Activated CD4-positive, alpha-beta T cell treated with anti-CD3 and anti-CD28 coated beads, Interleukin-2, amount 50 U/mL, for 16 hours (primary cell): ENCODE measurements at places on chromosomes 16 and 17.

- no peak for DNase-seq
Measured at GRCh38 chr16:17131351-17131750, 339.4 kb downstream of the XYLT1 start.

GRCh38 chr16:65698791-65699321 is 577.0 kb upstream of the CDH11 start:
- no peak for DNase-seq

- DNase-seq = no peak
Measured at GRCh38 chr17:38877130-38877851, 7.4 kb downstream of the LASP1 start.

DNA sequence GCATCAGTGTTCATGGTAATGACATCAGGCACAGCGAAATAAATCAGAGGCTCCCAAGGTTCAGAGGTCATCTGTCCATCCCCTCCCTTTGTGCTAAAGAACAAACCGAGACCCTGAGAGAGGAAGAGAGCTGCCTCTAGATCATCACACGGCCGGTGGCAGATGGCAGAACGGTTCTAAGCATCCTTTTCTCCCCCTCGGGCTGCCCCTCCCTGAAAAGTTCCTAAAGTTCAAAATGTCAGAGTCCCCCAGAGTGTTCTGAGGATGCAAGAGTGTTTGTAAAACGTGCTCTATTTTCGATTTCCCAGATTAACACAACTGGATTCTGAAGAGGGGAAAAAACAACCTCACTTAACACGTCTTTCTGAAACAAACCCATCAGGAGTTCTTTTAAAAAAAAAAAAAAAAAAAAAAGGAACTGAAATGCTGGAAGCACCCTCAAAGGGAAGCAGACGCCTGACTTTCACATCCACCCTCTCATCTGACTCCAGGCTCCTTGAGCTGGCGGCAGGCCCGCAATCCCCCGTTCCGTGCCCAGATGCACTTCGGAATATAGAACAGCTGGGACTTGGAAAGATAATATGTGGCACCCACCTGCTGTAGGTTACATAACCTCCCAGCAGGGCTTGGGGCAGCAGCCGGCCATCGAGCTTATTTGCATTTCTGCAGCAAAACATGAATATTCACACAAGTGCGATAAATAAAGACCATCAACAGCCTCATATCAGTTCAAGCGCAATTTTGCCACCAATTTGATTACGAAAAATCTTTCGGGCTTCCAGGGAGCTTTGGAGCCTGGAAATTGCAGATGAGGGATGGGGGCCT is 115.5 kb upstream of the SMURF2 start:
- no peak for DNase-seq

GRCh38 chr17:73534209-73534909 is 109.9 kb downstream of the SDK2 start:
- DNase-seq = no peak

- no peak for DNase-seq
Measured at GRCh38 chr17:77698903-77699623, 259.4 kb upstream of the TNRC6C start.

- DNase-seq = no peak
Measured at GRCh38 chr16:15616475-15617165, 26.3 kb downstream of the MARF1 start.

- no peak for DNase-seq
Measured at GRCh38 chr16:23254338-23254737, 47.8 kb upstream of the SCNN1B start.

- no peak for DNase-seq
Measured at GRCh38 chr17:8623591-8623990, 6.9 kb downstream of the MYH10 start.

GRCh38 chr17:57735707-57736106 is 9.4 kb downstream of the CCDC182 start:
- no peak for DNase-seq

GRCh38 chr16:87189426-87189825 is 127.8 kb downstream of the C16orf95 start:
- DNase-seq = no peak

DNA sequence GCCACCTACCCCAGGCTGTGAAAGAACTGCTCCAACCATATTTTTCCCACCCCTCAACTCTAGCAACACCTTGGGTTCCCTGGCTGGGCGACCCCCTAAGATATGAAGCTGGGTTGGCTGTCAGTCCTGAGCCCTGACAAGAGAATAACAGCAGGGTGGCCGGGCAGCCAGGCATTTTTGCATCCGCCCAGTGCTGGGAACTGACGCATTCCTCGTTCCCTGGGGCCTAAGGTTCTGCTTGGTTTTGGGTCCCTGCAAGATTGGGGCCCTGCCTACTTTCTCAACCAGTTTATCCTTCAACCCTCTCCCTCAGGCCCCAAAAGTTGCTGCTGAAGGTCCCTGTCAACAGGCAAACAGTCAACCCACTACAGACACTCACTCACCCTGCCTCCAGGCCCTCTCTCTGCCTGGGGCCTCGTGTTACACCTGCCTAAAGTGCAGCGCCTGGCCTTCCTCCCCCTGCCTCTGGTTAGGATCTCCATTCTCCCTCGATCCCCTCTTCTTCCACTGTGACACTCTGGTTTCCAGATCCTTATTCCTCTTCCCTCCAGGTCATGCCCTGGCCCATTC is 151.5 kb downstream of the STX8 start:
- no peak for DNase-seq

DNA sequence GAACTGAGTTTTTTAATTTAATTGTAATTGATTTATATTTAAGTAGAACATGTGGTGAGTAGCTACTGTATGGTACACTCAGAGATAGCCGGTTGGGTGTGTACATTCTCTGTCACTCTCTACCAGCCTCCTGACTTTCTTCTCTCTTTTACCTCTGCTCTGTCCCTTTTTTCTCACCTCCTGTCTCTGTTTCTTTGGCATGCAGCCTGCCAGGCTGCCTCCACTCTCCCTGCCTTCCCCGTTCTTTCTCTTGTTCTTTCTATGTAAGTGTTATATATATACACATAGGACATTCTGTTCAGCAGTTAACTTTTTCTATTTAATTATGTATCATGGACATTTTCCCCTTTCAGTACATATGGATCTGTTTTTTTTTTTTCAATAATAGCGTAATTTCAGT is 50.8 kb downstream of the MRTFB start:
- no peak for DNase-seq

GRCh38 chr16:3295783-3296182 is 9.4 kb downstream of the TIGD7 start:
- no peak for DNase-seq

DNA sequence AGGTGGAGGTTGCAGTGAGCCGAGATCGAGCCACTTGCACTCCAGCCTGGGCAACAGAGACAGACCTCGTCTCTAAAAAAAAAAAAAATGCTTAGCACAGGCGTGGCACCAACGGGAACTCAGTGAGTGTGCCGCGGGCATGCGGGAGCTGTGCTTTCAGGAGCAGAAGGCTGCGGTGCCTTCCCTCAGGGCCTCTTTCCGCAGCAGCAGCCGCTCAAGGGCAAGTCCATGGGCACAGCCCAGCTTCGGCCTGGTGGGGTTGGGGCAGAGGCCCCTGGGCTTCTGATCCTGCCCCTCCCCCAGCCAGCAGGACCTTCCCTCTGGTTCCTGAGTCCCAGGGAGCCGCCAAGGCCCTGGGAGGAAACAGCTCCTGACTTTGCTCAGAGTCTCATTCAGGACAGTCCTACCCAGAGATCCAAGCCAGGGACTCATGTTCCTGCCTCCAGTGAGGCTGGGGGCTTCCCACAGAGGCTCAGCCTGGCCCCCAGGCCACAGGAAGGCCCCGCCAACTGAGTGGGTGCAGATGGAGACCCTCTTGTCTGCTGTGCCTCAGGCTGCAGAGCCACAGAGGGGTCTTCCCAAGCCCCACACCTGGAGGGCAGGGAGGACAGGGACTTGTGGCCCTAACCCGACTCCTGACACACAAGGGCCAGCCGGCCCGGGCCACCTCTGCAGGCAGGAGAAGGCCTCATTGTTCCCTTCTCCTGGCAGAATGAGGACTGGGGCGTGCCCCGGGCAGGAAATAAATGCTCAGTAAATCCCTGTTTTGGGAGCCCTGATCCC is 3.3 kb upstream of the ZG16B start:
- no peak for DNase-seq

- no peak for DNase-seq
Measured at GRCh38 chr17:57696050-57696449, 49.0 kb downstream of the CCDC182 start.

GRCh38 chr17:65074778-65075250 is 18.3 kb upstream of the GNA13 start:
- no peak for DNase-seq
